ENCODE measurements at places on chromosomes 4 and X.
A peak's percentile ranks its signal among the peaks of the same experiment; 100 is the strongest.

DNA sequence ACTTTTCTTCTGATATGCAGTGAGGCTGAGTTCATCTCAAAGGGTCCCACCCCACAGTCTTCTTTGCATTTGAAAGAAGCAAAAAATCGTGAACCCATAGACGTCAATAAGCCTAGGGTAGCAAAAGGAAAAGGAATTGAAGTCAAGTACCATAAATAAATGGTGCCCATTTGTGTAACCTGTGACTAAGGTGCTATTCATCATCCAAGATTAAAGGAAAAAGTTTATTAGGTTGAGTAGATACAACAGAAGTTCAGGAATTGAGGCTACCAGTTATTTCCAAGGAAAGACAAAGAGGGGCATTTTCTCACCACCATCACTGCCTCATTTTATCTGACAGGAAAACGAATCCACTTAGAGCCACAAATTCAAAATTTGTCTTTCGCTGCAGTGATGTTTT is 18.8 kb upstream of the GRSF1 start:
- no peak for DNase-seq

DNA sequence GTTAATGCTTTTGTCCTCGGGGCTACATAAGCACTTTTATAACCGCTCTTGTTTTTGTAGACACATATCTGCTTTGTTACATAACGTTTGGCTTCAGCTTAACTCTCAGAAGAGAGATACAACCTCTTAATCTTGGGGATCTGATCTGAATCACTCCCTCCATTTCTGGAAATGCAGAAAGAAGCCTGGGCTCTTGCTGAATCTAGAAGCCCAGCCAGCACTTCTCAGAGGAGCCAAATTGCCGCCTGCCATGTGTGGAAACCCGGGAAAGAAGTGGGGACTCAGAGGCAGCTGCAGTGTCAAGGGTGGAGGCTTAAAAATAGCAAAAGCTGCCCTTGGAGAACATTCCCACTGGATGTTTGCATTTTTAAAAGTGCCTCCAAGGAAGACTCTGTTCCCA is 69.3 kb upstream of the LDB2 start:
- DNase-seq: no peak

DNA sequence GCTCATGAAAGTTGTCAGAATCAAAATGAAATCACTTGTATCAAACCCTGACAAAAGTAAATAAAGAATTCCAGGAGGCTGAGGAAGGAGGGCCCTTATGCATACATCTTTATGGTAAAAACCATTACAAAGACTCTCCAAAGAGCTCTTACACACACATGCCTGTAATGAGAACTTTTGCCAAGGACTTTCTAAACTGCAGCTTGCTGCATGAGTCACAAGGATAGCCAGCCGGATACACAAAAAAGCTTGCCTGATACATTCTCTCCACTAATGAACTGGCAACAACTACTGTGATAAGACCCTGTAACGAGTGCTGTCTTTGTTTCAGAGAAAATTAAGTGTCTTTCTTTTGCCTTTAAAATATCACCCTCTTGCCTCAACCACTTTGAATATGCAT is 618.1 kb downstream of the PPP4R3C start:
- DNase-seq: no peak

- no peak for DNase-seq
These were observed 96.5 kb downstream of the RNF150 start for GRCh38 chr4:141036786-141037185.

DNA sequence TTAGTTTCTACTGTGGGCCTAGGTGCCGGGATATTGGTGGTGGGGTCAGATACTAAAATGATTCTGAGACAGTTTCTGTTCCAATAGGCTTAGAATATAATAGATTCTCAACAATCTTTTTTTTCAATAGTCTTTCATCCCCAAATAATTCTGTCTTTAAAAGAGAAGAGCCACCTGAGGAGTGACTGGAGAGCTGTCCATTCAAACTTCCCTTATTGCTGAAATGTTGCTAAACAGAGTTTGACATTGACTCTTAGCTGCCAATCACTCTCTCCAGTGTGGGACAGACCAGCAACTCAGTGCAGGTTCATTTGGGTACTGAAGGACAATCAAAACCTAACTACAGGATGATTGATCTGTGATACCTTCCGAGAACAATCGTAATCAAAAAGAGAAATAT is 12.4 kb upstream of the ADH7 start:
- DNase-seq: no peak

GRCh38 chrX:98459669-98460068 is 1576.0 kb downstream of the RPA4 start:
- DNase-seq: no peak

GRCh38 chr4:99810536-99810935 is 6.1 kb upstream of the DAPP1 start:
- no peak for DNase-seq

GRCh38 chr4:20544645-20545044 is 155.6 kb upstream of the PACRGL start:
- peak; percentile 59 for DNase-seq

DNA sequence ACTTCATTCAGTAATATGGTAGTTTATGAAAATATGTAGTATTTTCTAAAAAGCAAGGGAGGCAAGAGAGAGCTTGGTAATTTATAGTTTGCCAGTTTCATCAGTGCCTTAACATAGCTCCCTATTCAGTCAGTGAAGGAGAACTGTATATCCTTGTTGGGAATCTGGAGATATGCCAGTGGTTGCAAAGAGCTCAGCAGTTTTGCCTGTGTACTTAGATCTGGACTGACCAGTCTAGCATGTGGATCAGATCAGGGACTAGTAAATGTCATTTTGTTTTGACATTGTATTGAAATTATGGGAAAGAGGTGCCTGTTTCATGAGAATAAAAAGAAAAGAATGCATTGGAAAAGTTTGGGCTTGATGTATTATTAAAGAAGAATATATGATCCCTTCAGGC is 88.6 kb downstream of the ZIC3 start:
- no peak for DNase-seq

DNA sequence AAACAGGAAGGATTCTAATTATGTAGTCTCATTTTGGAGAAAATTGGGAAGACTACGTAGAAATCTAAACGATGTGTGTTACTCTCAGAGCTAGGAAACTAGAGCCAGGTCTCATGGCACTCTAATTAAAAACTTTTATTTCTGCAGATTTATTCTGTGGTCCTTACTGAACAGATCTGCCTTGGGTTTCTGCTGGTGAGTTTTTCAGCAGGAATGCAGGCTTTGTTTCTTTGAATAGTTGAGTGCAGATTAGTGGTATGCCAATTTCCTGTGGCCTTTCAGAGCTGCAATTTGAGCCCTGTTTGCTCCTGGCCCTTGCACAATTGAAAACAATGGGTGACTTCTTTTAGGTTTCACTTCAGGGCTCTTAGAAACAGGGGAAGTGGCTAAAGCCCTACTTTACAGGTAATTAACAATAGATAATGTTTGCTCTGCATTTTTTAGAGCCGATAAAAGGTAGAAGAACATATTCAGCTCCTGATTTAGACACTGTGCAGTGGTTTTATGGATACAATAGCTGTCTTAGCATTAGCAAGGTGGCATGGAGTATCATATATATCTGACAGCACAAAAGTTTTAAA is 21.8 kb downstream of the SPRY1 start:
- peak; percentile 27 for DNase-seq

- no peak for DNase-seq
These were observed at the start of gene SOD3 for GRCh38 chr4:24794916-24795665. SOD3 (plus strand) TSS chr4:24795573; CDS start chr4:24799522, 3,949 bp downstream.
